ENCODE measurements at places on chromosomes 11 and 22. TPM values are rescaled to one million over a fixed set of nuclear protein-coding genes. Genes with fewer than 3 reads are reported as not detected.

- DNase-seq = no peak
Observed at GRCh38 chr11:69312453-69313404, 18.8 kb downstream of the MYEOV start.

DNA sequence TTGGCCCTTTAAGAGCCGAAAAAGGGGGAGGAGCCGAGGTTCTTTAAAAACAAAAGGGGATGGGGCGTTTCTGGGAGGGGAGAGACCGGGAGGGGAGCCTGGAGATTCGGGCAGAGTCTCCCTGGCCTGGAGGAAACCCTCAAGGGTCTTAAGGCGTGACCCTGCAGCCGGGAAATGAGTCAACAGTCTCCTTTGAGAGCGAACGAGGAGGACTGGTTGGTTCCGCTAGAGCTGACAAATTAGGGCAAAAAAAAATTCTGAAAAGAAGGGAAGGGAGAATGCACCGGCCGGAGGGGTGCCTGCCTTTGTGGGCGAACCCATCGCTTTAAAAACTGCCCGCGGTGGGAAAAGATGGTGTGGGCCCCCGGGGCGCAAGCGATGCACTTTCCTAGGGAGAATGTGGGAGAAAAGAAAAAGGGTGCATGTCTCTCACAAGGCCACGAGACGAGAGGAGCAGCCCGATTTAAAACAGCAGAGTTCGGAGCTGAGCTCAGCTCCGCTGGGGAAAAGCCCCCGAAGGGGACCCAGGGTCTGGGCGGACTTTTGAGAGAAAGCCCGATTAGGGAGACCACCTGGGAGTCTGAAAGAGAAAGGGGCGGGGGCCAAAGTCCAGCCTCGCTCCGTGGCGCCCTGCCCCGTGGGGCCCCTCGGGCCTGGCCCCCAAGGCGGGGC, 874 bp downstream of the ZFTA start:
- no peak for DNase-seq

DNA sequence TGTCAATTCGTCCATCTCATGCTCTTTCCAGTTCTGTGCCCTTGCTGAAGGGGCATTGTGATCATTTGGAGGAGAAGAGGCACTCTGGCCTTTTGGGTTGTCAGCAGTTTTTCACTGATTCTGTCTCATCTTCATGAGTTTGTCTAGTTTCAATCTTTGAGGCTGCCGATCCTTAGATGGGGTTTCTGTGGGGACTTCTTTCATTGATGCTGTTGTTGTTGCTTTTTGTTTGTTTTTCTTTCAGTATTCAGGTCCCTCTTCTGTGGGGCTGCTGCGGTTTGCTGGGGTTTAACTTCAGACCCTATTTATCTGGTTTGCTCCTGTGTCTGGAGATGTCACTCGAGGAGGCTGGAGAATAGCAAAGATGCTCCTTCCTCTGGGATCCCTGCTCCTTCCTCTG, 224.3 kb downstream of the JRKL start:
- no peak for DNase-seq

GRCh38 chr11:22666688-22667439, 453 bp downstream of the GAS2 start:
- no peak for DNase-seq

The KRTAP5-8 gene
- not detected for total RNA-seq

DNA sequence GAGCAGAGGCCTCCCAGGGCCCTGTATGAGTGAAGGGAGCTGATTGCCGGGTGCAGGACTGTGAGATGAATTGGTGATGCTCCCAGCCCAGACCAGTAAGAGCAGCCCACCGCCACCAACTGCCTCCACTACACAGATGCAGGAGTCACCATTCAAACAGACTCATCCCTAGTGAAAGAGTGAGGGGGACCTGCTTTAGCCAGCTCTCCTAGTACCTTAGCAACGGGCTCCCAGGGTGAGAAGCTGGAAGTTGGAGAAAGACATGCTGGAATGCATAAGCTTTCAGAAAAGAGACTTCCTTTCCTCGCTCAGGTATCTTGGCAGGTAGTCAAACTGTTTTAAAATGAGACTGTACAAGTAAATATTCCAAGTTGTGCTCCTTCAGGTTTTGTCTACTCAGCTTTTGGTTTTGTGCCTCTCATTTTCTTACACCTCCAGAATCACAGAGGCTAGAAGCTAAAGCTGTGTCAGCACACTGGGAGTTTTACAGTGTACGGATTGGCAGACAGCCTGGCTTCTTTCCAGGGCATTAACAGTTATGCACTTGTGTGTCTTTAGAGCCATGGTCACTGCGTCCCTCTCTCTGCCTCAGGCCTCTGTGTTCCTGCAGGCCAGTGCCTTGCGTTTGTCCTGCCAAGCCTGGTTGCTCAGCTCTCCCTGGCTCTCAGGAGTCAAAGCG, 146.2 kb downstream of the ATXN10 start:
- DNase-seq = no peak

DNA sequence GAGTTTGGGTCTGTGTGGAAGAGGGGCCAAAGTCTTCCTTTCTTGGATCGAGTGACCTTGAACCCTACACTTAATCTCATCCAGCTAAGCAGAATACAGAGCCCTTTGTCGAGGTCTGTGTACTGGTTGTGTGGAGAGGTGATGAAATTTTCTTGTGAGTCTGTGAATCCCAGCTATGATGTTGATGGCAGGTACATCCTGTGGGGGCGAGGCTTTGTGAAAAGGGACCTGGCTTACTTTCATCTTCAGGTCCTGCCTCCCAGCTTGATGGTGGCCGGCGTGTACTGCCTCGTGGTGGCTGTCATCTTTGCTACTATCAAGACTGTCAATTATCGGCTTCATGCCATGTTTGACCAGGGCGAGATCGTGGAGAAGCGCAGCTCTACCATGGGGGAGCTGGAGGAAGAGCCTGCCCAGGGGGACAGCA, 1.0 kb downstream of the PCNX3 start:
- no peak for DNase-seq

The PARVA gene
- total RNA-seq = 64.0 TPM

The MRGPRF gene
- 27.8 TPM for total RNA-seq

The NELL1 gene
- not detected for total RNA-seq

DNA sequence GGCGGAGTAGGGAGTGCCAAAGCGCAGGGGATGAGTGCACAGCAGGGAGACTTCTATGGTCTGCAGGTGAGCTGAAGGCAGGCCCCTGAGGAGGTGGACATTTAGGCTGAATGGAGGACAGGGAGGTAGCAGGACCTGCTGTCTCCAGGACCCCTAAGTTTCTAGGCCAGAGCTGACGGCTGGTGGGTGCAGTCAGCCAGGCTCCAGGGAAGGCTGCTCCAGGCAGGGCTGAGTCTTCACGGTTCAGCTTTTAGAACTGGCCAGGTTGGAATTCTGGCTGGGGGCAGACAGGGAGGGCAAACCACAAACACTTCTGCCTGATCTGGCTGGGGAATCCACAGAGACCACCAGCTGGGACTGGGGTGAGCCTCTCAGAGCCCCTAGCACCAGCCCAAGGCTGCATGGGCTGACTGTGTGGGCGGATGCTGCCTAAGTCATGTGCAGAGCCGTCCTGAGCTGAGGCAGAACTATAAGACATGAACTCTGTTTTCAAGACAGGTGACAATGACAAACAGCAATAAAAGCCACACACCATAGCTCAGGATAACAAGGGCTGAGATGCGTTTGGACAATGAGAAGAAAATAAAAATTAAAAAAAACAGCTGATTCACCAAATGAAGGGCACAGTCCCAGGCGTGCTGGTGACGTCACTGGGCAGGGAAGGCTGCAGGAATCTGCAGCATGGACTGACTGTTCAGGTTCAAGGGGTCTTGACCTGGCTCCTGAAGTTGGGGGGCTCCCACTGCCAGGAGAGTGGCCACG, 10.4 kb upstream of the MALAT1 start:
- no peak for DNase-seq

The MPPED2 gene
- 5.6 TPM for total RNA-seq

DNA sequence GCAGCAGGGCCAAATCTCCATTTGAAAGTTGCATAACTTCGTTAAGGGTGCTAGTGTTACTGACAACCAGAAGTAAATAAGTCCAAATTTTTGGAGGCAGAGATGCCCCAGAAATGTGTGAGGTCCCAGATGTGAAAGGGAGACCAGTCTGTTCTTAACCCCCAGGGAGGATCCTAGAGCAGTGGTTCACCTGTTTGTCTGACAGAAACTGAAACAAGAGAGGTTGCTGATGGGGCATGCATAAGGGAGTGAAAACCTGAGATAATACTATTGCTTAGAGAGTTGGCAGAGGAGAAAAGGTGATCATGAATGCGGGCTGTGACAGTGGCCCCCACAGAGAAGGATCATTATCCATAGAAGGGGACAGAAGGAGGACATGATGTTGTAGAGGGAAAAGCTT, 3.8 kb downstream of the CBLIF start:
- DNase-seq = no peak

DNA sequence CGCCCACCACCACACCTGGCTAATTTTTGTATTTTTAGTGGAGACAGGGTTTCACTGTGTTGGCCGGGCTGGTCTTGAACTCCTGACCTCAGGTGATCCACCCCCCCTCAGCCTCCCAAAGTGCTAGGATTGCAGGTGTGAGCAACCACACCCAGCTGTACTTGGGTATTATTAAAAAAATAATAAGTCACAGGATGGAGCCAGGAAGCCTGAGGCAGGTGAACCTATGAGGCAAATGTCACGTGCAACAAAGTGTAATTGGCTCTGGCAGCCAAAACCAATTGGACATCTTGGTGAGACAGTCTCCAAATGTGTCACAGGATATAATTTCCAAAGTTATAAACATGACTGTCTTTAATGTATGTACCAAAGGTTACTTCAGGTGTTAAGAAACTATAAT, 24.0 kb upstream of the MALAT1 start:
- DNase-seq = no peak

The GPR152 gene
- not detected for total RNA-seq

The SLC22A12 gene
- total RNA-seq = not detected

- DNase-seq = no peak
Observed at GRCh38 chr11:92306966-92307510, 82.4 kb downstream of the FAT3 start.

DNA sequence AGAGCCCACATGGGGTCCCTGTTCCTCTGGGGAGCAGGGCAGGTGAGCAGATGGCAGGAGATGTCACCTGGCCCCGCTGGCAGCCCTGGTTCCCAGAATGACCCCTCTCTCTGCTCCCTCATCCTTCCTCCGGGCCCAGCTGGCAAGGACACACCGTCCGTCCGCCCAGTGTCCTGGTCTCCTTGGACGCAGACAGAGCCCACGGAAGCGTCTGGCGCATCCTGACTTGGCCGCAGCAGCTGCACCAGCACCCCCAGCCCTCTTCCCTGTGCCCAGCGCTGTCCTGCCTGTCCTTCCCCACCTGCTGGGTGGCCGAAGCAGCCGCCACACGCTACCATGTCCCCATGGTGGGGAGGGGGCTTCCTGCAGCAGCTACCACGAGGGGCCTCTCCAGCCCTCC, 9.6 kb upstream of the CABP7 start:
- DNase-seq = no peak

The IGSF22 gene
- 0.24 TPM for total RNA-seq

GRCh38 chr22:20530368-20531153, 23.2 kb downstream of the MED15 start:
- no peak for DNase-seq

The SPDYC gene
- not detected for total RNA-seq

The SAA1 gene
- 690 TPM for total RNA-seq

- no peak for DNase-seq
Observed at GRCh38 chr22:45964372-45964771, 12.6 kb downstream of the WNT7B start.

DNA sequence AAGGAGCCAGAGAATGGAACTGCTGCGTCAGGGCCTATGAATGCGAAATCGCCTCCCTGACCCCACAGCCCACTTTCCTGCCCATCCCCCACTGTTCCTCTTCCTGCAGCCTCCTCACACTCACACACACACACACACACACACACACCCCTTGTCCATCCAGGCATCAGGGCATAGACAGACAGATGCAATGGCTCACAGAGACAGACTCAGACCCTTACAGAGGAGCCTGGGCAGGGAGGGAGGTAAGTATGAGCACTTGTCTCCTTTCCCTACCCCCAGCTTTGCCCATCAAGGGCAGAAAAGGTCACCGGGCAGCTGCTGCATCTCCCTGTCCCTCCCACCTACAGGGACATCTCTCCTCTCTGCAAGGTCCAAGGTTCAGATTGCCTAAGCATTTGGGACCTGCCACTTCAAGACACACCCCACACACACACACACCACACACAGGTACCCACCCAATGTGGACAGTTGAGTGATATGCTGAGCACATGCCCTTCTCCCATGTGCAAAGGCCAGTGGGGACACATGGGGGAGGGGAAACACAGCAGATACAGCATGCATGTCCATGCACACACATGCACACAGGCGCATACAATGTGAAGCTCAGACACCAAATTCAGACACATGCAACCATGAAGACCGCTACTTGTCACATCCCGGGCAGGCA, 2.0 kb upstream of the NRXN2 start:
- DNase-seq = no peak

DNA sequence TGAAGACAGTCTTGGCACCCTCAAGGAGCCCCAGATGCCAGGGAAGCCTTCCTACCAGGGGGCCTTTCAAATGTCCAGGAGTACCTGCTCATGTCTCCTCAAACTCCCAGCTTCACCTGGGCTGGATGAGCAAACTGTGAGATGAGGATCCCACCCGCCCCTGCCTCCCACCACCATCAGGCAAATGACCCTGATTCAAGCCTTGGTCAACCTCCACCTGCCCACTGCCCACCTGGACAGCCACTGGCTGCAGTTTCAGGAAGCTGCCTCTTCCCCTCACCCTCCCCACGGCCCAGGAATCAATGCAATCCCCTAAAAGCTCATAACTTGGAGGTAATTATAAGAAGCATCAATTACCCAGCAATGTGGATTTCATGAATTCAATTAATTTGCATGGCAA, 122.7 kb downstream of the BUD13 start:
- DNase-seq = no peak

The SMIM35 gene
- total RNA-seq = not detected

- DNase-seq = no peak
Observed at GRCh38 chr11:1652026-1652425, 22.5 kb downstream of the KRTAP5-5 start.

DNA sequence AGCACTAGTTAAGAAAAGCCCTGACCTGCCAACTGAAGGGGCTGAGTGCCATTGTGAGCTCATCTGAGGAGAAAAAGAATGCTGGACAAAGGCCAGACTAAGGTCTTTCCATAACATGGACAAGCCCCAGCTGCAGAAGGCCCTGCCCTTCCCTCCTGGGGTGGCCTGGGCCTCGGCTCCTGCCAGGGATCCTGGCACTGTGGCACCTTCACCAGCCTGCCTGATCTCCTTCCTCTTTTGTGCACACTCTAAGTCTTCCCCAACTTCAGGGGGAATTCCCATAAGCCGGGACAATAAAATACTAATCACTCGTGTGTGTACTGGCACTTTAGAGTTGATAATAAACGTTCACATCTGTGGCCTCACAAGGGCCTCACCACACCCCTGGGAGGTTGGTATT, 9.9 kb downstream of the TMPRSS13 start:
- no peak for DNase-seq

- DNase-seq = no peak
Observed at GRCh38 chr11:95688501-95689222, 100.9 kb downstream of the FAM76B start.

DNA sequence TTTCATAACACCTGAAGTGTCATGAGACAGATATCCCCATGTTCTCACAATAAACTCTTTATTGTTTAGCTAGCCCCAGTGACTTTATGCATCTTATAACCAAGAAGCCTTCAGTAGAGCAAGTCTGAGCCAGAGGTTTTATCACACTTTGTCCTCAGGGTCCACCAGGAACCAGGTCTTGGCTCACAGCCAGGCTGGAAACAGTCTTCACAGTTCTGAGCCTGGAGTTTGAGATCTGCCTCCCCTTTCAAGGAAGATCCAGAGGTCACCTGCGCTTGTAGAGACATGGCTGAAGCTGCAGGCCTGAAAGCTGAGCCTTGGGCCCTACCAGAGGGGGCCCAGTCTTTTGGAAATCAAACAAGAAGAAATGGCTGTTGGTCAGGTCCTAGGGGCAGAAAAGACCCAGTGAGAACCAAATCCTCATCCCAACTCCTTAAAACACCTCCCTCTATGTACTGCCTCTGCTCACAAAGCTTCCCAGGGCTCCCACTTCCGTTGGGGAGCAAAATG, 3.5 kb downstream of the RRP8 start:
- no peak for DNase-seq

Measured in omental fat pad (tissue), 4 donors.